Stimulated activated CD4-positive, alpha-beta T cell treated with anti-CD3 and anti-CD28 coated beads, Interleukin-4, amount 100 ng/mL, for 48 hours (primary cell): ENCODE measurements at places on chromosomes 16 and 17.

DNA sequence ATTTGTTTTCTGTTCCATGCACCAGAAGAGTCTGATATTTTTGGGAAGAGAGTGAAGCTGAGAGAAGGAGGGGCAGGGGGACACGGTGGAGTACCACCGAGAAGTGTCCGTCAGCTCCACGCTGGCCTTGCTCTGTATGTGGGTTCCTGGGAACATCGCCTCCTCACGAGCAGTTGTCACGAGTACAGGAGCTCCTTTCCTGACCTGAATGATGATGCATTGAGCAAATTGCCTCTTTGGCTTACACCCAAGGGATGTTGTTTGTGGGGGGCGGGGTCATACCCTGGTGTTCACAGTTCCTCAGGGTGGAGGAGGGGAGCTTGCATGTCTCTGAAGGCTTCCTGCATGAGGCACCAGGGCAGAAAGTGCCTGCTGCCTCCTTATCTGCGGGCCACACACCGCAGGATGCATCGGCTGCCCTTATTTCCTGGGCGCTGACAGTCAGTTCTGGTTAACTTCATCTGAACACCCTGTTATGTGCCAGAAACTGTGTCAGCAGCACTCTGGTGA, 36.2 kb downstream of the RGS9 start:
- peak; percentile 55 for DNase-seq

DNA sequence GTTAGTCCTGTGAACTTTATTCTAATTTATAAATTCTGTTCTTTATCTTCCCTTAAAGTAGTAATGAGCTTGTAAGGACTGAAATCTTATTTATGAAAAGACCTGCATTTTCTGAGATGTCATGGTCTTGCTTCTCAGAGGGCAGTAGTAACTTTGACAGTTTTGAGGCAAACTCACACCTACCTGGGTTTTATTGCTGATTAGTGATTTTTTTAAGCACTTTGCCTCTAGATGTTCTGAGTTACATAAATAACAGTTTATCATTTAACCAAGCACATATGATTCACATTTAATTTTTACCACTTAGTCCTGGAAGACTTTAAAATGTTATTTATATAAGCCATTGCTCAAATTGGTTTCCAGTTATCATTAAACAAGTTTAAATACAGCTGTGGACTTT, 10.7 kb downstream of the DUSP14 start:
- DNase-seq: no peak

DNA sequence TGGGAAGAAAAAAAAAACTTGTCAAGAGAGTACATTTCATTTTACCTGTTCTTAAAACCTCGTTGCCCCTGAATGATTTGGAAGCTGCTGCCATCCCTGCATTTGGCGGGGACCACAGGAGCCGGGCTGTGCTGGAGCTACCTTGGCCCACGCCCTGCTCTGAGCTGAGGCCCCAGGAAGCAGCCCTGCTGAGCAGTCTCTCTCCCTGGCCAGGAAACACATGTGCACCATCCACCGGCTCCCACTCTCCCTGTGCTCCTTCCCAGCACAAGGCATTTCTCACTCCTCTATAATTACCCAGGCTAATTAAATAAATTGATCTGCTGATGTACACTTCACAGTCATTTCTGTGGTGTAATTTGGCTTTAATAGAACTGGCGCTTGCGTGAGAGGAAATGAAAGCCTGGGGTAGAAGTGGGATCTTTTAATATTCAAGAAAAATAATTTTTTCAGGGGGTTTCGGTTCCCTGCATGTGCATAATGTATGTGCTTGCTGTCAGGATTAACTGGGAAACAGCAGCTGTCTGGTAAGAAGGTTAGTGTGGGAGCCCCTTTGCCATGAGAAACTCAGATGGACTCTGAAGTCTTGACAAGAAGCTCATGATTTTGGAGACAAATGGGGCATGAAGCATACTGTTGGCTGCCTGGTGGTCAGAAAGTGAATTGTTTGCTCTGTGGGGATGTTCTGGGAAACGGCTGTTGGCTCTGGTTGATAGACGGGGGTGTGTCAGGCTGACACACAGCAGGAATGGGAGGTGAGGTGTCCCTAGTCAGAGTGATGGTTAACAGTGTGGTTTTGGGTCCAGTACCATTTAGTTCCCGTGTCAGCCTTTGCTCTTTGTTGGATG, 252.3 kb upstream of the EEF2KMT start:
- no peak for DNase-seq

- DNase-seq: no peak
Measured at GRCh38 chr17:2468270-2468669, 43.4 kb downstream of the METTL16 start.

DNA sequence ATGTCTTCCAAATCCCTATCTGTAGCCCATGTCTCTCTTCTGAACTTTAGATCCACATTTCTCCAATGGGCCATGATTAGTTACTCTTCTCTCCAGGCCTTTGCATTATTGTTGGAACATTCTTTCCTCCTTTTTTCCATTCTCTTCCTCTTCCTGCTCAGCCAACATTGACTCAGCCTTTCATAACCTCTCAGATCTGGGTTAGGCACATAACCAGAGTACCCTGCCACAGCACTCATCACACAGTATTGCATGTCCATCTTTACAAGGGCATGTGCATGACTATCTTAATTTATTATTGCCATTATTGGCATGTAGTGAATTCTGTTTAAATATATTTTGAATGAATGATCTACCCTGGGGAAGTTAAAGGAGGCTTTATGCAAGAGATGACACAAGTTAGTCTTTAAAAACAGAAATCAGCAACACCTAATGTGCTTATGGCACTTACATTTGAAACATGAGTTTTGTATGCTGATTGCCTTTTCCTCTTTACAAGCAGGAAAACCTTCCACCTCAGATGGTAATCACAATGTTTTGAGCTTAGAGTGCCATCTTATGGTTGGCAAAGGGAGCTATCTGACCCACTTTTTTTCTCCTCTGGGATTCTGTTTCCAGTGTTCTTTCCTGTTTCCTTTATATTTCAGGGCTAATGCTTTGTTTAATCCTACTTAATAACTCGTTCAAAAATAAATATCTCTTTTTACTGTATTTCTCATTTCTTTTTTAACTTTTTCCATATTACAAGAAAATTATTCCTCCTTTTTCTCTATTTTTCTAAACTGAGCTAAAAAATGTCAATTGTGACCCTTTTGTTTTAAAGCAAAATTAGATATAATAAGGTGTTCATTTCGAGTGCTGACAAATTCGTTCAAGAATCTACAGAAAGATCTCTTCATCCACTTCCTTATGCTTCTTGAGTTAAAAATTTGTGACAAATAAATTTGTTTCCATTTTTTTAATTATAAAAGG, 151.0 kb upstream of the RBL2 start:
- no peak for DNase-seq

- DNase-seq: no peak
Measured at GRCh38 chr16:6335072-6335471, 997.6 kb upstream of the RBFOX1 start.

- no peak for DNase-seq
Measured at GRCh38 chr17:40071313-40072039, 8.7 kb downstream of the THRA start.

GRCh38 chr17:80586846-80587228, 42.2 kb downstream of the RPTOR start:
- DNase-seq: no peak

- no peak for DNase-seq
Measured at GRCh38 chr17:13346996-13347762, 254.6 kb downstream of the HS3ST3A1 start.

DNA sequence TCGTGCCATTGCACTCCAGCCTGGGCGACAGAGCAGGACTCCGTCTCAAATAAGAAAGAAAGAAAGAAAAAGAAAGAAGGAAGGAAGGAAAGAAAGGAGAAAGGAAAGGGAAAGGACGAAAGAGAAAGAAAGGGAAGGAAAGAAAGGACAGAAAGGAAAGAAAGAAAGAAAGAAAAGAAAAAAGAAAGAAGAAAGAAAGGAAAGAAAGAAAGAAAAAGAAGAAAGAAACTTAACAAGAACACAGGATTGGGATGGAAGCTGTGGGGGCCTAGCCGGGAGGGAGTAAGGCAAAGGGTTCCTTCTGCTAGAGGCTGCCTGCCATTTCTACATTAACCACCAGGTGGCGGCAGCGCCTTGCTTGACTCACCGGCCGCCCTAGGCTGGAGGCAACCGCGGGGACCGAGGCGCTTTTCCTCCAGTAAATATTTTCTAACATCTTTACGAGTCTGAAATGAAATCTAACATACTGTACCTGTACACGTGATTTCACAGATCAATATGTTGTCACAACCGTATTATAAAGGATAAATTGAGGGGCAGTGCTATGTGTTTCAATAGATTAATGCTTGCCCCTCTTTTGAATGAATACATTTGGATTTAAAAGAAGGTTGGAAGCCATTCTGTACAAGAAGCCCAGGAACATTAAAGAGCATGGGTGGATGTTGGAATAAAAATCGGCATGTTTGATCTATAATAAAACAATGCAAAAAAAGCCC, 6.1 kb downstream of the GJD3 start:
- peak; percentile 85 for DNase-seq

- DNase-seq: no peak
Measured at GRCh38 chr17:64327201-64327930, 63.3 kb downstream of the PECAM1 start.
